ENCODE measurements at places on chromosomes 6 and 20. TPM values are rescaled to one million over a fixed set of nuclear protein-coding genes. Genes with fewer than 3 reads are reported as not detected.
A peak's percentile ranks its signal among the peaks of the same experiment; 100 is the strongest.

Gene ACSS1
- total RNA-seq: 41.1 TPM

- peaks cover 13% of the 10 kb centered on the region for H3K4me1 ChIP-seq
- no peaks in the 10 kb centered on the region for H3K36me3 ChIP-seq
- no peak overlapping the region for H3K4me3 ChIP-seq
- H3K27ac ChIP-seq: no peak overlapping the region
Observed at GRCh38 chr20:57459897-57460296, 65.0 kb downstream of the CTCFL start.

Gene ANGPT4
- not detected for total RNA-seq

- peaks cover 16% of the 10 kb centered on the region for H3K27me3 ChIP-seq
- peaks cover 14% of the 10 kb centered on the region for H3K4me1 ChIP-seq
- no peak overlapping the region for H3K4me3 ChIP-seq
- no peak overlapping the region for H3K27ac ChIP-seq
- DNase-seq: no peak
Observed at GRCh38 chr20:59589086-59589684, 15.2 kb upstream of the PHACTR3 start.

Gene SLC17A3
- total RNA-seq: 0.62 TPM

GRCh38 chr6:144920391-144920961, 635.3 kb downstream of the UTRN start:
- no peaks in the 10 kb centered on the region for H3K36me3 ChIP-seq
- H3K27me3 ChIP-seq: peaks cover 28% of the 10 kb centered on the region
- no peak overlapping the region for H3K4me3 ChIP-seq
- DNase-seq: no peak

GRCh38 chr20:53087037-53087777, 115.0 kb downstream of the TSHZ2 start:
- no peak overlapping the region for H3K4me3 ChIP-seq
- no peaks in the 10 kb centered on the region for H3K36me3 ChIP-seq
- H3K27me3 ChIP-seq: no peaks in the 10 kb centered on the region
- peaks cover 3% of the 10 kb centered on the region for H3K4me1 ChIP-seq
- no peak overlapping the region for H3K27ac ChIP-seq

DNA sequence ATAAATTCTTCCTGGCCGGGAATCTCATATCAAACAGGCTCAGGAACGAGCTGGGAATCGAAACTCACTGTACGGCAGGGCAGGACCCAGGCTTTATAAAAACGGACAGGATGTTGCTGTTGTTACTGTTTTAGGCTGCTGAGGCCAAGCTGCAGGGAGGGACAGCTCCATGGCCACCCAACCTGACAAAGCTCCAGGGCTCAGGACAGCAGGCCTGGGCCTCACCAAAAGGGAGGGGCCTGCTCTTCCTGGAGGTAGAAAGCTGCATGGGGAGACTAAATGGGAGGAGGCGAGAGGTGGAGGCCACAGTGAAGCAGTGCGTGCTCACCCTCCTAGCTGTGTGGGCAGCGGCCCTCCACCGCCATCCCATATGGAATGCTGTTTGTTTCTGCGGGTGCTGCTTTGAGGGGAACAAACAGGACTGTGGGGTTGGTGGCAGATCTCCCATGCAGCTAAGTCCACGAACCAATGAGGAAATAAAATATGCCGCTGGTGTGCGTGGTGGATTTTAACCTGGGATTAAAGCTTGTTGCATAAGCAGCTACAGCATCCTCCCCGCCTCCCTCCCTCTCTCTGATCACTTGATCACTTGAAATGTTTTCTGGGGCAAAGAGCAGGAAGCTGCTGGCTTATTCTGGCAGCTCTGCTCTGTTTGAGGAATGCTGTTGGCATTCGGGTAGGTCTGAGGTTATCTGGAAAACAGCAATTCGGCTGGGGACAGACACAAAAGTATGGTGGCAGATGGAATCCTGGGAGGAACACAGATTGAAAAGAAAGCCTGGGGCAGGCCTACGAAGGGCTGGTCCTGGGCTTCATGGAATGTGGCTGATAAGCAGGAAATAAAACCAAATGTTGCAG, 2.4 kb upstream of the ZMYND8 start:
- no peaks in the 10 kb centered on the region for H3K27me3 ChIP-seq
- H3K4me3 ChIP-seq: no peak overlapping the region
- peaks cover 66% of the 10 kb centered on the region for H3K4me1 ChIP-seq
- H3K36me3 ChIP-seq: peaks cover 15% of the 10 kb centered on the region

DNA sequence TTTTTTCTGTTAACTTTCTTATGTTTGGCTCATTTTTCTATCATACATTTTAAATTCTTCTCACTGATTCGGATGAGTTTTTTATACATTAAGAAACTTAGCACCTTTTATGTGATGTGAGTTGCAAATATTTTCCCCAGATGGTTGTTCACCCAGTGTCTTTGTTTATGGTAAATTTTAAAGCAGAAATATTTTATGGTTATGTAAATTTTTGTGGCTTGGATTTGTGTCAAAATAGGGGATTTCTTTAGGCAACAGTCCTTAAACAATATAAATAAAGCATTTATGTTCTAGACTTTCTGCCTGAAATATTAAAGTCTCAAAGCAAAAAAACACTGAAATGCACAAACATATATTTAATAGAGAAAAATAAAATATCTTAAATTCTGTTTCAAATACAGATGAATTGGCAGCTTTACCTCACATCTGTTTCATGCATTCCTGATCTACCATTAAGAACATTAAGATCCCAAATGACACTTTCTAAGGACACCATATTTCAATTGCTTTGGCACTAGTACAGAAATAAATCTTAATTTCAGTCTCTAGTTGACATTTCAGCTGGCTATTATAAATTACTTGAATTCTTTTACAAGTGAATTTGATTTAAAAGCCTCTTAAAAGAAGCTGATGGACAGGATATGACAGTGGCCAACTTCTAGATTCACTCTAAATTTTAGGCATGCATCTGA, 646.6 kb downstream of the HACE1 start:
- H3K27ac ChIP-seq: no peak overlapping the region
- H3K27me3 ChIP-seq: no peaks in the 10 kb centered on the region
- no peaks in the 10 kb centered on the region for H3K4me1 ChIP-seq
- no peak for DNase-seq

DNA sequence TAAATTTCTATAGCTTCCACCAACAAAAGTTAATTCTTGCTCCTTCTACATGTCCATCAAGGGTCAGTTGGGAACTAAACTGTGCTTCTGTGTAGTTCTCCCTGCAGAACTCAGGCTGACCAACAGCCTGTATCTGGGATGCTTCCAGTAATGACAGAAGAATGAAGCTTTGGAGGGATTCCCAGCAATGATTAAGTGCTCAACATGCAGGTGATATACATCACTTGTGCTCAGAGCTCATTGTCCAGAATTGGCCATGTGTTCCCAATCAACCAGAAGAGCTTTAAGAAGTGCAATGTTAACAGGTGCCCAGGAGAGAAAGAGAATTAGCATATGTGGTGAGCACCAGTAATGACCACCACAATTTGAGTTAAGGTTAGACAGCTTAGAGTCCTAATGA, 37.4 kb upstream of the SNRPB2 start:
- peaks cover 25% of the 10 kb centered on the region for H3K27me3 ChIP-seq
- no peak for DNase-seq
- H3K36me3 ChIP-seq: no peaks in the 10 kb centered on the region
- H3K4me1 ChIP-seq: peaks cover 5% of the 10 kb centered on the region
- H3K4me3 ChIP-seq: no peak overlapping the region
- no peak overlapping the region for H3K27ac ChIP-seq

GRCh38 chr6:27049863-27050781, 197.4 kb upstream of the PRSS16 start:
- peaks cover 5% of the 10 kb centered on the region for H3K27me3 ChIP-seq
- no peak overlapping the region for H3K4me3 ChIP-seq

Gene PRL
- total RNA-seq: not detected

Gene DYNLT2
- 2.2 TPM for total RNA-seq

- no peaks in the 10 kb centered on the region for H3K27me3 ChIP-seq
- no peak overlapping the region for H3K4me3 ChIP-seq
- no peaks in the 10 kb centered on the region for H3K36me3 ChIP-seq
- H3K27ac ChIP-seq: no peak overlapping the region
- DNase-seq: no peak
Observed at GRCh38 chr6:56802584-56802983, 152.3 kb upstream of the BEND6 start.

Gene CST7
- 25.9 TPM for total RNA-seq

DNA sequence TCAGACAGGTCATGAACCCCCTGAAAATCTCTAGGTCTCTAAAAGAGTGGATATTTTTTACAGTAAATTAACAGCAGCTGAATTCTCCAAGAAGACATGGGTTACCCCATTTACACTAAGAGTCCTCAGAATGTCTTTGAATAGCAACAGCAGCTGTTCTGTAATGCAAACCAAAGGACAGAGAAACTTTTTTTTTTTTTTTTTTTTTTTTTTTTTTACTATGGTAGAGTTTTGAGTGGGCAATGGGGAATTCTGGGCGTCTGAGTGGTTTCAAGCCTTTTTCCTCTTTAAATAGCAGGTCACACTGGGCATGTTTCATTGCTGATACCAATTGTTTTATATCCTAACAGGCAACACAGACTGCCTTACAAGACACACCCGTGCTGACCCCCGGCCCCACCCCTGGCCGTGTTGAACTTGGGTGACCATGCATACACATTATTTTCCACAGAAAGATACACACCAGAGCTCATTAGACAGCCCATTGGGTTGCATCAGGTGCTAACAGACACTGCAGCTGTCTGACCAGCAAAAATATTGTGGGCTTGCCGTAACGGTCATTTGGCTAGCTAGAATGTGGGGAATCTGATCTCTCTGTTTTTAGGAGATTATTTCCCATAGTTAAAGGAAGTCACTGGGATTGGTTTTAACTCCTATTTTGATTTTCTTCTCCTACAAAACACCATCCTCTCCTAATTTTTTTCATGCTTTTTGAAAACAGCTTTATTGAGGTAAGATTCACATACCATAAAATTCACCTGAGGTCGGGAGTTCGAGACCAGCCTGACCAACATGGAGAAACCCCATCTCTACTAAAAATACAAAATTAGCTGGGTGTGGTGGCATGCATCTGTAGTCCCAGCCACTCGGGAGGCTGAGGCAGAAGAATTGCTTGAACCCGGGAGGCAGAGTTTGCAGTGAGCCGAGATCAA, 26.7 kb upstream of the IRF4 start:
- no peaks in the 10 kb centered on the region for H3K27me3 ChIP-seq
- H3K4me1 ChIP-seq: no peaks in the 10 kb centered on the region
- H3K27ac ChIP-seq: no peak overlapping the region

- peak; percentile 41 for DNase-seq
- H3K36me3 ChIP-seq: peaks cover 3% of the 10 kb centered on the region
- no peak overlapping the region for H3K4me3 ChIP-seq
- H3K27ac ChIP-seq: peak overlapping the region; percentile 88
Observed at GRCh38 chr6:43495409-43495941, 14.7 kb downstream of the LRRC73 start.

- DNase-seq: no peak
- no peaks in the 10 kb centered on the region for H3K36me3 ChIP-seq
- H3K4me3 ChIP-seq: no peak overlapping the region
Observed at GRCh38 chr20:48530957-48531356, 296.8 kb downstream of the PREX1 start.

GRCh38 chr6:52053038-52053695, 34.2 kb downstream of the PKHD1 start:
- H3K36me3 ChIP-seq: no peaks in the 10 kb centered on the region
- H3K4me3 ChIP-seq: no peak overlapping the region
- no peak overlapping the region for H3K27ac ChIP-seq
- no peak for DNase-seq
- H3K27me3 ChIP-seq: peaks cover 14% of the 10 kb centered on the region
- H3K4me1 ChIP-seq: no peaks in the 10 kb centered on the region

Gene PTK7
- total RNA-seq: 1.3 TPM

Gene PLA2G7
- not detected for total RNA-seq

- H3K27me3 ChIP-seq: peaks cover 10% of the 10 kb centered on the region
- DNase-seq: no peak
- no peaks in the 10 kb centered on the region for H3K36me3 ChIP-seq
- H3K4me1 ChIP-seq: no peaks in the 10 kb centered on the region
Observed at GRCh38 chr6:3523271-3523670, 66.4 kb upstream of the SLC22A23 start.

- H3K36me3 ChIP-seq: no peaks in the 10 kb centered on the region
- no peak overlapping the region for H3K27ac ChIP-seq
- H3K4me1 ChIP-seq: peaks cover 35% of the 10 kb centered on the region
Observed at GRCh38 chr6:39214846-39215639, 14.2 kb downstream of the KCNK5 start.

Gene KIF25
- total RNA-seq: not detected

Gene EPM2A
- 5.7 TPM for total RNA-seq

DNA sequence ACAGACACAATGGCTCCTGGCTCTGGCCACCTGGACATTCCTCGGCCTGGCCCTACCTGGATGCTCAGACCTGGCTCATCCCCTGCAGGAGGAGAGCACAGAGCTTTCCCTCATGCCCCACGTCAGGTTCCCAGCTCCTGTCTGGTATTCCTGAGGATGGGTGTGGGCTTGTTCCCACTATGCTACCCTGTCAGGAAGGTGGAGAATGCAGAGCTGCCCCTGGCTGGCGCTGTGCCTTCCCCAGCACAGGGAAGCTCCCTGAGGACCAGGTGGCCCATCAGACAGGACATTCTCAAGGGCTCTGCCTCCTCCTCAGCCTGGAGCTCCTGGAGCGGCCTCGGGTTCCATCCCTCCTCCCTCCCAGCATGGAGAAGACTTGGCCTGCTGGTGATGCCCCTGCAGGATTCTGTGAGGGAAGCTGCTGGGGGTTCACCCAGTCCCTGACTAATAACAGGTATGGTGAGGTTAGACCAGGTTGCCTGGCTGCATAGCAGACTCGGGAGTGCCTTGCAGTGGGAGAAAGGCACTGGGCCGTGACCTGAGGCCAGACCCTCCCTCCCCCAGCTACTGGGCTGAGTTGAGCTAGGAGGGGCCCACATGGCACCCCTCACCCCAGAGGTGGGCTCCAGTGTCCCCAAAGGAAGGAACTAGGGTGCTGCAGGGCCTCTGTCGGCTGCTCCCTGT, 156.0 kb upstream of the MLN start:
- H3K4me1 ChIP-seq: no peaks in the 10 kb centered on the region
- H3K27me3 ChIP-seq: peaks cover 2% of the 10 kb centered on the region
- H3K27ac ChIP-seq: no peak overlapping the region
- no peak overlapping the region for H3K4me3 ChIP-seq
- no peaks in the 10 kb centered on the region for H3K36me3 ChIP-seq

DNA sequence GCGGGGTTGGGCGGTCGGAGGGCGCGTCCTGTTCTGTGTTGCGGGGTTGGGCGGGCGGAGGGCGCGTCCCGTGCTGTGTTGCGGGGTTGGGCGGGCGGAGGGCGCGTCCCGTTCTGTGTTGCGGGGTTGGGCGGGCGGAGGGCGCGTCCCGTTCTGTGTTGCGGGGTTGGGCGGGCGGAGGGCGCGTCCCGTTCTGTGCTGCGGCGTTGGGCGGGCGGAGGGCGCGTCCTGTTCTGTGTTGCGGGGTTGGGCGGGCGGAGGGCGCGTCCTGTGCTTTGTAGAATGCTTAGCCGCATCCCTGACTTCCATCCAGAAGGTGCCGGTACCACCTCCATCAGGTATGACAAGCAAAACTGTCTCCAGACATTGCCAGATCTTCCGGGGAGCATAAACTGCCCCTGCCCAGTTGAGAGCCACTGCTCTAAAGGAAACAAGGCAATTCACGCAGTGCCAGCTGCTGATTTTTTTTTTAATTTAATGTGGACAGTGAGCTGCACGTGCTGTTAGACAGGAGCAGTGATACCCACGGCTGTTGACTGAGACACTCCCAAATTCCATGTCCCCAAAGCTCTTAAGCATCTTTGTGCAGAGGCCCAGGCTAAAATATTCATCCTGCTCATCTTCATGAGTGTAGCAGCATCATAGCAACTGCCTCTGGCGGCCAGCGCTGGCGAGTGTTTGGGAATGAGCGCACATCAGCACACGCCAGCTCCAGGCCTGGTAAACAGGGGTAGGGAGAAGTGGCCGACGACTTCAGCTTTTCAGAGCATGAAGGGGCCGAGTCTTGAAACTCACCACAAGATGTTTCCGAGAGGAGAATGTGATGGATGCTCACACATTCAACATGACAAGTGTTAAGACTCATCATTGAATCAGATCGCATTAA, 284.4 kb upstream of the CDH4 start:
- no peaks in the 10 kb centered on the region for H3K27me3 ChIP-seq
- no peak for DNase-seq
- H3K27ac ChIP-seq: no peak overlapping the region
- no peak overlapping the region for H3K4me3 ChIP-seq
- no peaks in the 10 kb centered on the region for H3K36me3 ChIP-seq
